SW480 (cell line): ENCODE measurements at places on chromosomes 11 and 22.

DNA sequence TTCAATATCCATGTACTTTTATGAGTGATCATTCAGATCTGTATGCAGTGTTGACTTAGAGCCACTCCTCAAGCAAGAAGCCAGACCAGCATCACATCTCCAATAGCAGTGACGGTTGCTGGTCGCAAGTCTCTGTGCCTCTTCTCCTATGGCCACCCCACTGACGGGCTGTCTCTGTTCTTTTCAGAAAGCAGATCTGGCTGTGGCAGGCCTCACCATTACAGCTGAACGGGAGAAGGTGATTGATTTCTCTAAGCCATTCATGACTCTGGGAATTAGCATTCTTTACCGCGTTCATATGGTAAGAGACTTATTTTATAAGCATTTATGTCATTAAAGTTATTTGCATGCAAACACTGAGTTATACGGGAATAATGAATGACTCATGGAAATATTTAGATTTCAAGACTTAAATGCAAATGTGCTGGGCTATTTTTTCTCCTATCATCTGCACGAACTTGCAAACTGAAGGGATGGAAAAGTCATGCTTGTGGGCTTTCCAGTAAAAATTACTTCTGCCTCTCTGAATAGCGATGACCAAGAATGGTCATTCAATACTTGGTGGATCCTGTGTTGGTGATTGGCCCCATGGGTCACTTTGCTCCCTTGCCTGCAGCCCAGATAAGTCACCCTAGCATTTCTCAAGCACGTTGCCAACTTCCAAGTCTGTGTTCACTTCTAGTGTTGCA lies 83.6 kb upstream of the TBCEL start:
- no peak for DNase-seq

- DNase-seq: no peak
Measured at GRCh38 chr22:30521368-30522156, 16.1 kb upstream of the SEC14L4 start.

DNA sequence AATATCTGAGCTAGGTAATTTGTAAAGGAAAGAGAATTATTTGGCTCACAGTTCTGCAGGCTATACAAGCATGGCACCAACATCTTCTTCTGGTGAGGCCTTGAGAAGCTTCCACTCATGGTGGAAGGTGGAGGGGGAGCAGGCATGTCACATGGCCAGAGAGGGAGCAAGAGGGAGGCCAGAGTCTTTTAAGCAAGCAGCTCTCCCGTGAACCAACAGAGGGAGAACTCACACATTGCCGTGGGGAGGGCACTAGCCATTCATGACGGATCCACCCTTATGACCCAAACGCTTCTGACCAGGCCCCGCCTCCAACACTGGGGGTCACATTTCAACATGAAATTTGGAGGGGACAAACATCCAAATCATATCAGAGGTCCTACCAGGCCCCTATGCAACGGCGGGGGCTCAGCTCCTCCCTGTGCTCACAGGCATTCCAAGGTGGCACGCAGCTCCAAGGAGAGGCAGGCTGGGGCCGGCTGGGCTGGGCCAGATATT lies 4.6 kb downstream of the C11orf96 start:
- peak; percentile 26 for DNase-seq

- DNase-seq: no peak
Measured at GRCh38 chr11:13247606-13248296, 29.8 kb upstream of the BMAL1 start.

DNA sequence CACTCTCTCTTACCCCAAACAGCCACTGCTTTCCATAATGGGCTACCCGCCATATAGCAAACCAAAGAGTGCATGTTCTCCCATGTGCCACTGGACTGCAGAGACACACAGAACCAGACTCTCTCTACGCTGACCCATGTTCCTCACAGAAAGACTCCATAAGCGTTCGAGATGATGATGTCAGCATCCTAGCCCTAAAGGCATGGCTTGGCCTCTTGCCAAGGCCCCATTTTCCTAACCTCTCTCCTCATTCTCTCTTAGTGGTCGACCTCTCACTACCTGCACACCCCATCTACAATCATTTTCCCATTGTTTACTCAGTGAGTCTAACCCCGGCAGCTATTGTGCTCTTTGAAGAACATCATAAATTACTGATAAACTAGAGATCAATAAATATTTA lies 4.9 kb downstream of the NDUFC2 start:
- no peak for DNase-seq

DNA sequence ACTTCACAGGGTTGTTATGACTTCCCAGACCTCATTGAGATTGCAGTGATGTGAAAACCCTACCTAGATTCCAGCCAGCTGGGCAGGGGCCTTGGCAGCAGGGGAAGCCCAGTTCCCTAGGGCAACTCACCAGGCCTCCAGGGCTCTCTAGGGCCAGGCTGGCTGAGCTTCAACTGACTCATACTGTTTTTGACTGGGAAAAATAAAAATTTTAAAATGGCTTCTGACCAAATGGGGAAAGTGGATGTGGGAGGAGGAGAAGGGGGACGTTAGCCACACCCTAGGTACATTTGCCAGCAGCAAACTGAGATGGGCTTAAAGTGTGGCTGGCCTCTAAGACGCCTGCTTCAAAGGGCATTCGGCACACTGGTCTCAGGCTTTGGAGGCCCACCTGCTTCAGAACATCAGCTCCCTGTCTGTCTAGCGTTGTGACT lies 39.0 kb downstream of the BMAL1 start:
- DNase-seq: no peak

- no peak for DNase-seq
Measured at GRCh38 chr22:26599505-26599904, 9.6 kb upstream of the TPST2 start.

- peak; percentile 84 for DNase-seq
Measured at GRCh38 chr11:119166368-119167076, 2.0 kb upstream of the NLRX1 start.

DNA sequence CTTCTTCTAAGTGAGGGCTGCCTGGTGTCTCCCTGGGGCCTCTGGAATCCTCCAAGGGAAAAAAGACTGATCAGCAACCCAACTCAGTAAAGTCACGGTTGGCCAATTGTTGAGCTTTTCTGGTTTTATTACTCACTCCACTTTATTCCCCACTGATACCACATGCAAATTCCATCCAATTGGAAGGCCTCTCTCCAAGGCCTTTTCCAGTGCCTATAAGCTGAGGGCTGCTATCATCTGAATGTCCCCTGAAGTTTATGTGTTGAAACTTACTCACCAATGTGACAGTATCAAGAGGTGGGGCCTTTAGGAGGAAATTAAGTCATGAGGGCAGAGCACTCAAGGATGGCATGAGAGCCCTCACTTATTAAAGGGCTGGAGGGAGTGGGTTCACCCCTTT lies 463.3 kb downstream of the BUD13 start:
- DNase-seq: no peak

DNA sequence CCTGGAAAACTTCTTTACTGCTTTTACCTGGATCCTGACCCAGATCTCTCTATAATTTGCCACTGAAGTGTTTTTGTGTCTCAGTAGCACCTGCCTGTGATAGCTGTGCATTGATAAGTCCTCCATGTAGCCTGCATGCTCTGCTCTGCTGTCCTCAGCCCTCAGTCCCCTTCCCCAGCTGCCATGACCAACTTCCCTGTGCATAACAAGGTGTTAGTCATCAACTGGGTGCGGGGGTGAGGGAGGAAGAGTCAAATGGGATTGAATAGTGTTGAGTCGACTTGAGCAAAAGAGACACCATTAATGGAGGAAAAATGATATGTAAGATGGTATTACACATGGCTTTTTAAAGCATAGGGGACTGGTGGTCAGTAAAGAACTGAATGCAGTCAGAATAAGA lies 92.2 kb upstream of the PLET1 start:
- DNase-seq: no peak

GRCh38 chr11:93639548-93639947 lies 21.9 kb upstream of the CEP295 start:
- no peak for DNase-seq

DNA sequence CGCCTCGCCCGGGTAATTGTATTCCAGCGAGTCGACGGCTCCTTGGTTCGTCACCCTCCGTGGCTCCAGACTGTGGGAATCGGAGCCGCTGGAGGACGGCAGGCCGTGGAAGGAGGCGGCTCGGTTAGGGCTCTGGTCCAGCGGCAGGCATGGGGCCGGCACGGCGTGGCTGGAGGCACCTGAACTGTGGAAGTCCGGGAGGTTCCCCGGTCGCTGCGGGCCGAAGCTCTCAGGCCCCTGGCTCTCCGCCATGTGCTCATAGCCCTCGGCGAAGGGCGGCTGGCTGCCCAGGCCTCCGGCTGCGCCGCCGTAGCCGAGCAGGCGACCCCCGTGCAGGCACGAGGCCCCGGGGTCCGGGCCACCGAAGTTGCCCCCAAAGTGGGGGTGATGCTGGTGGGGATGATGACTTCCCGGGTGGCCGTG lies 1.7 kb downstream of the MN1 start:
- DNase-seq: no peak

DNA sequence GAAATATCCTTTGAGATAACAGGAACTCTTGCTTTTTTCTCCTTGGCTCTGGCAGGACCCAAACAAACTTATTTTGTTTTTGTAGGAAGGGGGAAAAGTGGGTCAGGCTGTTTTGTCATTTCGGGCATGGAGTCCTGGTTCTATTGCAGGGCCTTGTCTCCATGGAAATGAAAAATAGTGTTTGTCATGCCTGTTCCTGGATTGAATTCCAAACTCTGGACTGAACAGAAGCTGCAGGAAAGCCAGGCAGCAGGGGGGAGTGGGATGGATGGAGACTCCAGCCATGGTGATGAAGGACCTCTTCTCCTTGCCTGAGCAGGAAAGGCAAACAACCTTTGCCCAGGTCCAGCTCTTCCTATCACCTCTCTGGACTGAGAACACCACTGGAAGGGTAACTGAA lies 87.0 kb downstream of the SCN3B start:
- DNase-seq: no peak

DNA sequence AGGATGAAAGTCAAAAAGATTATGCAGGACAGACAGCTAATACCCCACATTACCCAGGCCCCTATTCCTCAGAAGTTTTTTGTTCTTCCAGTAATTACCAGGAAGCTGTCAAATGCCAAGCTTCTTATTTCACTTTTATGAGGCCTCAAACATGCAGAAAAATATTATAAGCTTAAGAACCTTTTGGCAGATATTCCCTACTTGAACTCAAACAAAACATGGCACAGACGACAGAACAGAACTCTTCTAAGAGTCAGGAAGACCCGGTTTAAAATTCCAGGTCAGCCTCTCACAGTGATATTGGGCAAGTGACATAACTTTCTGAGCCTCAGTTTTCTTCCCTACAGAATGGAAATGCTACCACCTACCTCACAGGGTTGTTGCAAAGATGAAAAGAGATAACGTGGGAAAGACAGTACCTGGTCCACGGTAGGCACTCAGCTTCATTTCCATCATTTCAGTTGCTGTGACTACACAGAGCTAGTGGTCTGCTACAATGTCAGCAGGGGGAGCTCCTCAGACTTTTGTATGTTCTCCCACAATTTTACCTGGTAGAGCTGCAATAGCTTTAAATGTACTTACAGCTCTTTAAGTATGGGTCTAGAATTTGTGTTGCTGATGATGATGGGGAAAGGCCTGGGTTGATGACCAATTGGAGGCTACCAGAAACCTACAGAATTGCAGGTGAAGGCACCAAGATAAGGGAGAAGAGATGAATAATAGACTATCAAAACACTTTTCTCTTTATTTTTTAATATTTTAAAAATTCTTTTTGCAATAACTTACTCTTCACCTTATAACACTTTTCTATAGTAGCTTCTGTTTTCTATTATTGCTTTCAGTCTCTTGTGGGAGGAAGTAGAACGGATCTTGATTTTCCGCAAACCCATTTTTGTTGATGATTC lies 98.3 kb upstream of the CHRM4 start:
- peak; percentile 72 for DNase-seq

- peak; percentile 33 for DNase-seq
Measured at GRCh38 chr22:26285632-26286031, 116.4 kb downstream of the SEZ6L start.

GRCh38 chr11:111416231-111416960 lies 37.3 kb upstream of the POU2AF1 start:
- no peak for DNase-seq

- DNase-seq: no peak
Measured at GRCh38 chr22:36153501-36154422, 6.8 kb downstream of the APOL3 start.

- DNase-seq: no peak
Measured at GRCh38 chr11:100004541-100004940, 682.5 kb upstream of the ARHGAP42 start.
